ENCODE measurements at places on chromosomes 2 and 18. TPM values are rescaled to one million over a fixed set of nuclear protein-coding genes. Genes with fewer than 3 reads are reported as not detected.

DNA sequence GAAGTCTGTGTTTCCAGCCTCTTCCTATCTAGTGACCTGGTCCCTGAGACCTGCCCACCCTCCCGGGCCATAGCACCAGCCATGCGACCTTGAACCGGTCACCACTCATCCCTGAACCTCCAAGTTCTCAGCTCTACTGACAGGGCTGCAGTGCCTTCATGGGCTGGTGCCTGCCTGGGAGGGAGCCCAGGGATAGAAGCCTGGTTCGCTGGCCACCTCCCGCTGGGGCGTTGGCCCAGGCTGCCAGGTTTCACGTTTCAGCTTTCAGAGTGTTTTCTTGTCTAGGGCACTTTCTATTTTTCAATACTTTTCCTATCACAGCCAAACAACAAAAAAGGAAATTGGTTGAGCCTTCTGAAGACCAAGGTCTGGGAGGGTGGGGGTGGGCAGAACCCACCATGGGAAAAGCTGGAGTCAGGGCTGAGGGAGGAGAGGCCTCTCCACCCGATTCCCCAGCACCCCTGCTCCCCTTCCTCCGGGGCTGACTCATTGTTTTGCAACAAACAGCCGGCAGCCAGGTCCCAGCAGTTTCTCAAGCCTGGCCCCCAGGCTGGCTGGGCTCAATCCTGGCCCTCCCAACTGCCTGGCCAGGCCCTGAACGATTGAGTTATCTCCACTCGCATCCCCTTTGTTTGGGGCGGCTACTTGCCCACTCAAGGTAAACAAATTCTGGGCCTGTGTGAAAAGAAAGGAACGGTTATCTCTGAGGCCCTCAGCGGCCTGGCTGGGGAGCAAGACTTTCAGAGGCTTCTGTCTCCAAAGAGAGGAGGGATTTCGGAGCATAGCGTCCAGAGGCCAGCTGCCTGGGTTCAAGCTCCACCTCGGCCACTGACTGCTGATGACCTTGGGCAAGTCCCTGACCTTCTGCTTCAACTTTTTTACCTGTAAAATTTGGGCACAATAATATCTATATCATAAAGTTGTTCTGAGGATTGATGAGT lies 47.5 kb downstream of the ZFP36L2 start:
- no peak overlapping the region for H3K4me3 ChIP-seq
- DNase-seq, result no peak
- no peaks in the 10 kb centered on the region for H3K27me3 ChIP-seq
- H3K36me3 ChIP-seq, result no peaks in the 10 kb centered on the region
- no peak overlapping the region for H3K27ac ChIP-seq

DNA sequence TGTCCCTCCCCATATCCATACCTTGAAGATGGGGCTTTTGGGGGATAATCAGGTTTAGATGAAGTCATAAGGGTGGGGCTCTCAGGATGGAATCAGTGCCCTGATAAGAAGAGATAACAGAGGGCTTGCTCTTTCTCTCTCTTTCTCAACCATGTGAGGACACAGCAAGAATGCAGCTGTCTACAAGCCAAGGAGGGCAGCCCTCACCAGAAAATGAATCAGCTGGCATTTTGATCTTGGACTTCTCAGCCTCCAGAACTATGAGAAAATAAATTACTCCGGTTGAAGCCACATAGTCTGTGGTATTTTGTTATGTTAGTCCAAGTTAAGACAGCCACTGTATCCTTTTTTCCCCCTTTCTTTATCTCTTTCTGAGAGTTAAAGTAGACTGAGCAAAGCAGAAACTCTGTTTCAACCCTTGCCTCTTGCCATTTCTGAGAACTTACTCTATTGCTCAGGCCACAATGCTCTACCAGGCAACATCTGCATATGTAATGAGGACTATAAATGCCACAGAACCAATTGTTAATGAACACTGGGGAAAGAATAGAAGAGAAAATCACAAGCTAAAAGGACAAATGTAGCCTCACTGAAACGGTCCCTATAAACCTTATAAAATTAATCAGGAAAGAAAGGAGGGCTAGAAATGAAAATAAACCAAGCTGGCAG lies 56.9 kb downstream of the SRBD1 start:
- no peak for DNase-seq
- no peaks in the 10 kb centered on the region for H3K27me3 ChIP-seq
- H3K27ac ChIP-seq, result no peak overlapping the region
- H3K36me3 ChIP-seq, result peaks cover 11% of the 10 kb centered on the region
- H3K4me3 ChIP-seq, result no peak overlapping the region

DNA sequence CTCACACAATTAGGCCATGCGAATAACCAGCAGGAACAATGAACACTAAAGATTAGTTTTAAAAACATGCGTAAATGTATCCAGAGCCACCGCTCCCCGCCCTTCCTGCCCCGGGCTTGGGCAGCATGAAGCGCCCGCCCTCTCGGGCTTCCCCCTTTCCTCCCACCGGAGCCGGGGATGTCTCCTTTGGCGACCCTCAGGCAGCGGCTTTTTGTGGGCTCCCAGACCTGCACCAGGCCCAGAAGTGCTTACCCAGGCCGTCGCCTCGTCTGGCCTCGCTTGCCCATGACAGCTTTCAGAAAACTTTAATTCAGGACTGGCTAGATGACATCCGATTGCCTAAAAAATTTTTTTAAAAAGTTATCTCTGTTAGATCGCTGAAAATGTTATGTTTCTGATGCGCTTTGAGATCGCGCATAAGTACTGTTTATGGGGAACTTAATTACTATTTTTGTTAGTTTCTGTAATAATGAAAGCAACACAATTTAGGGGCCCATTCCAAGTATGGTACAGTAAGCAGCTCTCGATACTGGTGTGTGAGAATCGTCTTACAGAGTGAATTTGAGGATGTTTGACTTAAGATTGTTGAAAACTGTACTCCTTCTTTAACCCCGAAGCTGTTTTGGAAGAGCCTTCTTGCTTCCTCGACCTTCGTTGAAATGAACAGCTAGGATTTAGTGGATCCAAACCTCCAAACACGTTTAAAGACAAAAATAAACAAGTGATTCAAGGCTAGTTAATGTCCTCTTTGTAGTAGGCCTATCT lies 1.1 kb downstream of the MAP3K20 start:
- H3K27me3 ChIP-seq, result no peaks in the 10 kb centered on the region
- H3K27ac ChIP-seq, result peak overlapping the region; percentile 56
- peak overlapping the region; percentile 74 for H3K4me3 ChIP-seq
- no peaks in the 10 kb centered on the region for H3K36me3 ChIP-seq
- no peak for DNase-seq

GRCh38 chr18:23735021-23735464 lies 45.8 kb downstream of the LAMA3 start:
- no peak overlapping the region for H3K4me3 ChIP-seq
- DNase-seq, result no peak
- no peak overlapping the region for H3K27ac ChIP-seq
- H3K27me3 ChIP-seq, result no peaks in the 10 kb centered on the region

- no peaks in the 10 kb centered on the region for H3K36me3 ChIP-seq
- no peak overlapping the region for H3K4me3 ChIP-seq
- DNase-seq, result no peak
- no peaks in the 10 kb centered on the region for H3K4me1 ChIP-seq
Measured at GRCh38 chr2:169047256-169048250, 16.4 kb upstream of the ABCB11 start.

- no peak overlapping the region for H3K4me3 ChIP-seq
- no peak overlapping the region for H3K27ac ChIP-seq
- no peaks in the 10 kb centered on the region for H3K36me3 ChIP-seq
- DNase-seq, result peak; percentile 59
- peaks cover 10% of the 10 kb centered on the region for H3K4me1 ChIP-seq
- H3K27me3 ChIP-seq, result no peaks in the 10 kb centered on the region
Measured at GRCh38 chr2:55033076-55033742, 17.0 kb downstream of the RTN4 start.

The ZNF512 gene
- total RNA-seq, result 65.2 TPM

The REG1B gene
- total RNA-seq, result not detected

The CYS1 gene
- total RNA-seq, result not detected

The LYG1 gene
- 3.0 TPM for total RNA-seq
